Stimulated activated CD8-positive, alpha-beta memory T cell treated with anti-CD3 and anti-CD28 coated beads, Interleukin-7, amount 100 ng/mL, for 1 hour (primary cell): ENCODE measurements at places on chromosomes 4 and X.

GRCh38 chrX:13373431-13374187 is 53.8 kb upstream of the ATXN3L start:
- DNase-seq, result no peak

DNA sequence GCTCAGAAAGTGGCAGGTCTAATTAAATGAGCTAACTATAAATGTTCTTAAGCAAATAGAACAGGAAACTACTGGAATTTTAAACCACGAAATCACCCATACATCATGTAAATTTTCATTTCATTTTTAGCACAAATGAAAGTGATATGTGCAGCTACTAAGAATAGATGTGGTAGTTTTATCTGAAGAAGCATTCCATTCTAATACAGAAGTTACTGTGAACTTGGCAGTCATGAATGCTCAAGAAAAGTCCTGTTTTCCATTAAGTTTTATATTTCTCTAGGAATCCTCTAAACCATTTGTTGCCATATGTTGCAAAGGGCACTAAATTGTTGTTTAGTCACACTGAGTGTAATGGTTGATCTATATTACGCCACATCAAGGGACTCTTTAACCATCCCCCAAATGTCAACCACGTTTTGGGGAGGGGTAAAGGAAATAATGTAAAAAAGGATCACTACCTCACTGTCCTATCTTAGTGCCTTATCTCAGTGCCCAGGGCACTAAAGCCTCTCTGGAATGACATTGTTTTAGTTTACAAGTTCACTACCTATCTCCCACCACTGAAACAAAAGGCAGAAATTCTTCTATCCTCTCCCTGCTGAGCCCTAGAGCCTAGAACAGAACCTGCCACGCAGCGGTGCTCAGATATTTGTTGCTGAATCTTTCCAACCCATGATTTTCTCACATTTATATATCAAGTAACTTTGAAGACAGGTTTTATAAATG is 118.0 kb downstream of the SHISA3 start:
- no peak for DNase-seq

DNA sequence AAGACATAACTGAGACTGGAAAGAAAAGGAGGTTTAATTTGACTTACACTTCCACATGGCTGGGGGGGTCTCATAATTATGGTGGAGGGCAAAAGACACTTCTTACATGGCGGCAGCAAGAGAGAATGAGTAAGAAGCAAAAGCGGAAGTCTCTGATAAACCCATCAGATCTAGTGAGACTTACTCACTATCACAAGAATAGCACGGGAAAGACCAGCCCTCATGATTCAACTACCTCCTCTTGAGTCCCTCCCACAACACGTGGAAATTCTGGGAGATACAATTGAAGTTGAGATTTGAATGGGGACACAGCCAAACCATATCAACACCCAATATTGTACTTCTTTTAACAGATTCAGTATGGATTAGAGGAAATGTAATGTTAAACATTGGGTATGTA is 646.6 kb downstream of the ANKRD50 start:
- DNase-seq, result no peak

GRCh38 chr4:145482209-145483037 is 770 bp downstream of the SMAD1 start:
- DNase-seq, result no peak

DNA sequence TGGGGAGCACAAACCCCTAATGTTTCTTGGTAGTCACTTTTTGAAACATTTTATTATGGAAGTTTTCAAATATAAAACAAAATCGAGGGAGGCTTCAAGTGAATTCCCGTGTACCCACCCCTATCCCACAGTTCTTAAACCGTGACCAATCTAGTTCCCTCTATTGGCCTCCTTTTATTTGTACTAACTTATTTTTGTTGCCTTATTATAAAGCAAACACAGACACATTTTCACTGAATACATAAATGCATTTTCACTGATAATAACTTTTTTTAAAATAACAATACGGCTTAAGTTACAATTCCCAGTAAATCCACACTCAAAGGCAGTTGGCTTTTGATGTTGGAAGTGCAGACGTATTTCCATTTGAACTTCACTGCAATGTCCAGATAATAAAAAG is 9.3 kb downstream of the HMX1 start:
- DNase-seq, result no peak

DNA sequence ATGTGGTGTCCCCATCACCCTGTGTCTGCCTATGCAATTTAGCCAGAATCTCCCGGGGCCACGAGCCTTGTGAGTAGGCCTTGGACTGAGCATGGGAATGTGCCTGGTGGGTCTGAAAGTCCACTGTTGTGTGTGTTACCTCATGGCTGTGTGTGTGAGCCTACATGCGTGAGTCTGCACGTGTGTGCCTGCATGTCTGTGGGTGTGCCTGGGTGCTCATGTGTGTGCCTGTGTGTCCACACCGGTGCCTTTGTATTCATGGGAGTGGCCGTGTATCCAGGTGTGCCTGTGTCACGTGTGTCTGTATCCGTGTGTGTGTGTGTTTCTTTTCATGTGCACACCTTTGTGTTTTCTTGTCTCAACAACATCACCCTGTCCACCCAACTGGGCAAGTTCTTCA is 14.2 kb downstream of the ATP5ME start:
- DNase-seq, result no peak

GRCh38 chrX:134670134-134670924 is 12.1 kb upstream of the PLAC1 start:
- no peak for DNase-seq

DNA sequence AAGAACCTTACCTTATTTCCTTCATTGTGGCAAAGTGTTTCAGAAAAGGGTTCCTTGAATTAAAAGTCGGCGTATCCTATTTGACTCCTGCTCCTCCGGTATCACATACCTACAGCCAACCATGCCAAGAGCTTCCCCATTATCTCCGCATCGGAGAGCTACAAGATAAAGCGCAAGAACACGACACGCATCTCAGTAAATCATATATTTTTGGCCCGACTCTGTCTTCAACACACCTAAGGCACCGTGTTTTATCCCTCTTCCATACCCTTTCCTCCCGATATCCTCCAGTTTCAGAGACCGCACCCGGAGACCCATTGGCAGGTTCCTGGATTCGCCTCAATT is 497 bp upstream of the THAP9 start:
- no peak for DNase-seq

DNA sequence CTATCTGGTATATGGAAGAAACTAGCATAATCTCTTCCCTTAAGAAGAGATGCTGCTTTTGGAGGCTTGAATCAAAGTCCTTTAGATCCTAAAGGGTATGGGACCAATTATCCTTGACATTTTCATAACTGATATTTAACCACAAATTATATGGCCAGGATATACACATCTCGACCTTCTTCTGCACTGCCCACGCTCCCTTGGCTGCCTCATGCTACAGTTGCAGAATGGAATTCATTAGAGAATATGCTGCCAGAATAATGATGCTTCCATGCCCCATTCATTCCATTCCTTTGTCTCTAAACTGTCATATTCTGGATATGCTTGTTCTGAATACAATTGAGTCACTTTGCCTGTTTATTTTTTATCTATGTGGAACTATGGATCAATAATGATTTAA is 157.1 kb upstream of the PACRGL start:
- no peak for DNase-seq

GRCh38 chr4:184361443-184361842 is 112.9 kb downstream of the IRF2 start:
- DNase-seq, result no peak

- no peak for DNase-seq
Measured at GRCh38 chrX:5733501-5733900, 495.2 kb downstream of the NLGN4X start.

- no peak for DNase-seq
Measured at GRCh38 chr4:128228845-128229795, 58.5 kb downstream of the PGRMC2 start.

DNA sequence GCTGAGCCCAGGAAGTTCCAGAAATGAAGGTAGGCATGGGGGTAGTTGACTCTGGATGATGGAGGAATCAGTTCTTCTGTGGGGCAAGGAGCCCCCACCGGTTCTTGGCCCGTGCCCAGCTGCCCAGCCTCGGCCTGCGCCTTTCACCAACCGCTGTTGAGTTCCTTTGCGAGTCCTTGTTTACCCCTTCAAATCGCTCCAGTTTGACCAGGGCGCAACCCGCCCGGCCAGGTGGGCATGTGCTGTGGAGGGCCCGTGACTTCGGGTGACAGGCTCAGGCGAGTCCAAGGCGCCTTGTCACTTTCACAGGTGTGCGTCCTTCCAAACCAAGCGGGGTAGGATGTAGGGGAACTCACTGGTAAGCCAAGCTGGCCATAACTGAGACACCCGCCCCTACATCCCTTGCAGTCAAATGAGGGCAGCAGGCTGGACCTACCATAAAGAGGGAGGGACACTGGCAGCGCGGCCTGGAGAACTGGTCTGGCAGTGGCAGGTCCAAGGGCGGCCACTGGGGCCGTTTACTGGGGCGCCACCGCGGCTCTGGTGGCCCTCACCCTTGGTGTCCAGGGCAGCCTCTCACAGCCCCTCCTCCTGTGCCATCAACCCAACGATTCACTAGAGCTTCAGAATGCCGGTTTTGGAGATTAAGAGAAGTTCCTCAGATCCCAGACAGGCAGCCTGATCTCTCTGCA is 160.3 kb upstream of the ZIC3 start:
- no peak for DNase-seq

DNA sequence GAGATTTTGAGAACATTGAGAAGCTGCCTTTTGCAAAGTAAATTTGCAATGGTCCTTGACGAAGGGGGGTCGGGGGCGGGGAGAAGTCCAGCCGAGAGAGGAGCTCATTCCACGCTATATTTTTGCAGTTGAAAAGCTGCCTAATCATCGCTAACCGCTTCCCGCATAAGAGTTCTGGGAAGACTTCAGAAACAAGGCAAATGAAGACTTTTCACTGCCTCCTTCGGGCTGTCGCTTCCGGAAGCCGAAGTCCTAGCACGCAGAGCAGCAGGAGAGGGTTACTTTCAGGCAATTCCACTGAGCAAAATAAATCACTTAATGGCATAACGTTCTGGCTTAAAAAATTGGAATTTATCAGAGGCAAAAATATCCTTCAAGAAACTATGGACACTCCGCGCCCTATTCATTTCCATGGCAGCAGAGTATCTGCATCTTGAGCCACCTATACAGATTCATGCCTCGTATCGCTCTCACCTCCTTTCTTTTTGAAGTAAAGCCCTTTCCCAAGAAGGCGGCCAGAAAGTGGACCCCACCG is 2.6 kb upstream of the LRAT start:
- no peak for DNase-seq

DNA sequence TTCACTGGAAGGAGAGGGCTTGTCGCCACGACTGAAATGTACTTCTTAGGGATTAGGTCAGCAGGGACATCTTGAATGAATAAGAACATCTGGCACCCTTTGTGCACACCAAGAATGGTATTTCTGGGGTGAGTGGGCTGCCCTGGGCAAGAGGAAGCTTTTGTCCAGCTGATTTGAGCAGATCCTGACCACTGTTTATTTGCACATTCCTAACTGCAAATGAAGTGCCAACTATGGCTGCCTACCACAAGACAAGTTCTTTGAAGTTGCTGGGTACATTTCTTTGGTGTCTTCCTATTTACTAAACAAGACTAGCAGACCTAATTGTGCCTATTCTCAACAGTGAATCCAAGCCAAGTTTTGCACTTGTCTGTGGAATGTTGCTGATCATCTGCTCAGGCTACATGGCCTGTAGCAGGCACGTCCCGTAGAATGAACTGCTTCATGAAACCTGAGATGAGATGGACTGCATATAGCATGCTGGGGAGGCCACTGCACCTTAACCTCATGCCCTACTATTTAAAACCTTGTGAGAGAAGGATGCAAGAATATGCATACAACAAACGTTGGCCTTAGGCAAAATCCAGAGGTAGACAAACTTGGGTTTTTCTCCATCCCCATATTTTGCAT is 45.0 kb downstream of the PIR start:
- DNase-seq, result no peak

DNA sequence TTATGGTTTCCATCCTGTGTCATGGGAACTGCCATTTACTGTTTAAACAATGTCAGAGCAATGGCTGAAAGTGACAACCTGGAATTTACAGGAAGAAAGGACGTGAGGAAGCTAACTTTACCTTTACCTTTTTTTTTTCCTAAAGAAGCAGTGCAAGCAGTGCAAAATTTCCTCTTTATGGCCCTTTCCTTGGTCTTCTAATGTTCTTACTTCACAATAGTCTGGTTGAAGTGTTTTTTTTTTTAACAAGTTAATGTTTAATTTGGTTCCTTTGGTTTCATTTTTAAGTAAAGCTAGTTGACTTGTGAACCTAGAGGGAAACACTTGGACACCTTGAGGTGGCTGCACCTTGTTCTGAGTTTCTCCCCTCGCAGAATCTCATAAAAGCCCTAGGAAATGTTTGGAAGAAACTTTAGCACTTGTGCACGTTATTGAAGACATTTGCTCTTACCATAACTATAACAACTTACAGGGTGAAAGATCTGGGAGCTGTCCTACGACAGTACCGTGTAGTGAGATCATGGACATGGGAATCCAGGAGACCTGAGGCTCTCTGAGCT is 1.8 kb downstream of the SGMS2 start:
- DNase-seq, result no peak

DNA sequence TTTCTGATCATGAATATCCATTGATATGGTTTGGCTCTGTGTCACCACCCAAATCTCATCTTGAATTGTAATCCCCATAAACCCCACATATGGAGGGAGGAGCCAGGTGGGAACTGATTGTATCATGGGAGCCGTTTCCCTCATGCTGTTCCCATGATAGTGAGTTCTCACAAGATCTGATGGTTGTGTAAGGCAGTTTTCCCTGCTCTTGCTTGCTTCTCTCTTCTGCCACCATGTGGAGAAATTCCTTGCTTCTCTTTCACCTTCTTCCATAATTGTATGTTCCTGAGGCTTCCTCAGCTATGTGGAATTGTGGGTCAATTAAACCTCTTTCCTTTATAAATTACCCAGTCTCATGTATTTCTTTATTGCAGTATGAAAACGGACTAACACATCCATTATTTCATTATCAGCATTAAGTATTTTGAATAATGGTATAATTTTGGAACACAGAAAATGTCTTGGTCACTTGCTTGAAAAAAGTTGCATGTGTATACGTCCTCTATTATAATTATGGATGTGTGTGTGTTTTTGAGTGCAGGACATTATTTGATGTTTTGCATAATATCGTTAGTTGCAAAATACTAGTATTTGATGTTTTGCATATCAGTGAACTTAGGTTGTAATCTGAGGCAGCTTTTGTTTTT is 334.6 kb downstream of the PCDH10 start:
- no peak for DNase-seq

DNA sequence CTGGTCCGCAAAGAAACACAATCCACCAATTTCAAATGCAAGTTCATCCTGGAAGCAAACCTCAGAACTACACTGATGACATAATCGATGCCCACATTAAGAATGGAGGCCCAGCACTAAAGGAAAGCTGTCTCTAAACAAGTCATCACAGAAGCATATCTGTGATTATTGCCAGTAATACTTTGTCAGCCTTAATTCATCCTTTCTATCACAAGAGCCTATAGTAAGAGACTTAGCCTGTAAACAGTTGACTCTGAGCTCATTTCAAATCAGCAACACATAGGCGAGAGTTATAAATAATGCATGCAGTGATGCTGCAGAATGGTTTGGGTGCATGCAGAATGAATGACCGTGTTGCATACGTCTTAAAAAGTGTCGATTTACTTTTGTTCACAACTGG is 105.9 kb upstream of the ZFP42 start:
- DNase-seq, result no peak
